Fibroblast of the conjunctiva (primary cell): ENCODE measurements at places on chromosomes 6 and 20.
A peak's percentile ranks its signal among the peaks of the same experiment; 100 is the strongest.

GRCh38 chr6:155253337-155253736, 10.5 kb upstream of the CLDN20 start:
- no peak for DNase-seq

- no peak for DNase-seq
Observed at GRCh38 chr6:52840763-52841585, at the start of gene GSTA5. GSTA5 (minus strand) TSS chr6:52840813.

DNA sequence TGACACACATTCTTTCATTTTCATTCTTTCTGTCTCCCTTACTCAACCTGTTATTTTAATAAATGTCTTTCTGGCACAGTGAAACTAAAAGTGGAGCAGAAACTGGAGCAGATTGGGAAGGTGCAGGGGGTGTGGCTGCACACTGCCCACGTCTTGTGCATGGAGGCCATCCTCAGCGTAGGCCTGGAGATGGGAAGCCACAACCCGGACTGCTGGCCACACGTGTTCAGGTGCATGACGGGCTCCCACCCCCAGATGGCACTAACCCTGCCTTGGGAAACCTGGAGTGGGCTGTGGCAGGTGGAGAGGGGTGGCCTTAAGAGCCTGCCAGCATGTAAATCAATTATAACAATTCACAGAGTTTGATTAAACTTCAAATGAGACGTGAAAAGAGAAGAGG, 71.4 kb upstream of the PBOV1 start:
- DNase-seq, result no peak

DNA sequence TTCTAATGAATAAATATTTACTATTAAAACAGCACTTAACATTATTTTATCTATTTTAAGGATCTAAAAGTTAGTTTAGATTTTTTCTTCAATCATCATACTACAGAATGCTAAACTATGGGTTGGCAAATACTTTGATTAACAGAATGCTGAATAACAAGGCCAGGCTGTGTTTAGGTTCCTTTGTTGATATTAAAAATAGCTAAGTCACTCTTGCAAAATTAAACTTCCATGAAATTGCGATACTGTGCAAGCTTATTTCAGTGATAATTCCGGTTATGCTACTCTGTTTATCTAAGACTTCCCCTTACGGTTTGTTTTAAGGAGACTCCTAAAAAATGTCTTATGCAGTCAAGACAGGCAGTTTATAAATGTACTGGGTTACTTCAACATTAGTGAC, 2.8 kb downstream of the RNF24 start:
- DNase-seq, result no peak

DNA sequence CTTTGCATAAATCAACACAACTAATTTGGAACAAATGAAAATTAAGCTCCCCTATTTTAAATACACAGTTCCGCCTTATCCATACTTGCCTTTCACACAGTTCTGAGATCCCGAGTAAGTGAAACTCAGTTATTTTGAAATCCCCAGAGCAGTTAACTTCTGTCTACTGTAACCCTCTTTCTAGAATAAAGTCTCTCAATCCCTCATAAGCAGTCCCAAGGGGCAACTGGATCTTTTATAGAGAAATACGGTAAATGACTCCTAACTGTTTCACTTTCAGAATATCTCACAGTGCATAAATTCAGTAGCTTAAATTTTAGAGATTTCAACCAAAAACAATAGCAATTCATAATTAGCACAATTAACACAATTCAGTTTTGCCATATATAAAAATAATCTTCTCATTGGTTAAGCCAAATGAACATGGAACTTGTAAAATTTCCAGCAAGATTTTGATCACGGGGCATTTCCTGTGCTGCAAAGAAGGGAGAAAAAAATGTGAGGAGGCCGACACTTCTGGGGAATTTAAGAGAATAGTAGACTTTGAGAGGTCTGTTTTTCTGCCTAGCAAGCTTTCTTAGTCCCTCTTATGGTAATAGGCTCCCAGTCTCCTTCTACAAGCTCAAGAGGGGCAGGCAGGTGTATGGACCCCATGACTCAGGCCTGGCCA, 78.3 kb downstream of the KIF6 start:
- DNase-seq, result no peak

- DNase-seq, result peak; percentile 9
Observed at GRCh38 chr6:143940011-143940597, 68.0 kb downstream of the PLAGL1 start.

DNA sequence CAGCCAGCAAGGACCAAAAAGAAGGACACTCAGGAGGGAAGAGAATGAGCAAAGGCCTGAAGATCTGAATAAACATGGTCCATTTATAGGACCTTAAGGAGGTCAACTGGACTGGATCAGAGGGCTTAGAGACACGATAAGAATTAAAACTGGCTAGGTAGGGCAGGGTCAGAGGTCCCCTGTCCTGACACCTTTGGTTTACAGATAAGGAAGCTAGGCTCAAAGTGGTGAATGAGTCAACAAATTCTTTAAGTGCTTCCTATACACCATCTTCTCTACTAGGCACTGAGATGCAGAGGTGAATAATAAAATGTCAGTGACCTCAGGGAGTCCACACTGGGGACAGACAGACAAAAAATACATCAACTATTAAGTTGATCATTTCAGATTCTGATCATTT, 70.3 kb downstream of the HIVEP2 start:
- DNase-seq, result no peak

GRCh38 chr6:42929821-42930360, 611 bp downstream of the CNPY3 start:
- DNase-seq, result peak; percentile 47

GRCh38 chr6:22631091-22631490, 61.7 kb downstream of the HDGFL1 start:
- DNase-seq, result no peak

DNA sequence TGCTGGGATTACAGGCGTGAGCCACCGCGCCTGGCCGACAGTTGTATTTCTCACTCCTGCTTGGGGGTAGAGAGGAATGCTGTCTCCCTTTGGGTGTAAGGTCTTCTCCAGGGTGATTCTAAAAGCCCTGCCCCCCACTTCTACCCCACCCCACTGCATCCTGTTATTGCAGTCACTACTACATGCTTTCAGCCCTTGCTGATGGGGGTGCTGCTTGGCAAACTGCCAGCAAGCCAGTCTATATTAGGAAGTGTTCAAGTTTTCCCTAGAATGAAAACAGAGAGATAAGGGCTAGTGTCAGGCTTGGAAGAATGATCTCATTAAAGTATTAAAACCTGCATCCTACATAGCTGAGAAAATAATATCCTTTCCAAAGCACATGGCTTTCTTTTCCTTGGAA, 31.3 kb downstream of the TTI1 start:
- no peak for DNase-seq

- DNase-seq, result no peak
Observed at GRCh38 chr6:138576313-138576712, 77.0 kb upstream of the NHSL1 start.

- DNase-seq, result no peak
Observed at GRCh38 chr6:41498968-41499599, 47.1 kb upstream of the FOXP4 start.

- no peak for DNase-seq
Observed at GRCh38 chr20:44143936-44144335, 43.1 kb downstream of the JPH2 start.

DNA sequence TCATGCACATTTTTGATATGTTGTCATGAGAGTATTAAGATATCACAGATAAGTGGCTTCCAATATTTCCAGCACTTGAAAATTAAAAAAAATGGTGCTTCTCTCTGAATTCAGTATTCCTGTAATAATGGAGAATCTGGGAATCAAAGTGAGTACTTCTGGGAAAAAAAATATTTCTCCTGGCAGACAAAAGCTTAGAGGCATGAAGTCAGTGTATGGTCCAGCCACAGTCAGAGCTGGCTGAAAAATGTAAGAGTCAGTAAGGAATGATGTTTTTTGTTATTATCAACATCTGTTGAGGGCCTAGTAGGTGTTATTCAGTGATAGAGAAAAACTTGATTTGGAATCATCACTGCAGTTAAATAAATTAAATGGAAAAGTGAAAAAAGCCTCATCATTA, 3.2 kb upstream of the RFPL4B start:
- no peak for DNase-seq

- peak; percentile 87 for DNase-seq
Observed at GRCh38 chr6:101722991-101723579, 329.6 kb downstream of the GRIK2 start.

DNA sequence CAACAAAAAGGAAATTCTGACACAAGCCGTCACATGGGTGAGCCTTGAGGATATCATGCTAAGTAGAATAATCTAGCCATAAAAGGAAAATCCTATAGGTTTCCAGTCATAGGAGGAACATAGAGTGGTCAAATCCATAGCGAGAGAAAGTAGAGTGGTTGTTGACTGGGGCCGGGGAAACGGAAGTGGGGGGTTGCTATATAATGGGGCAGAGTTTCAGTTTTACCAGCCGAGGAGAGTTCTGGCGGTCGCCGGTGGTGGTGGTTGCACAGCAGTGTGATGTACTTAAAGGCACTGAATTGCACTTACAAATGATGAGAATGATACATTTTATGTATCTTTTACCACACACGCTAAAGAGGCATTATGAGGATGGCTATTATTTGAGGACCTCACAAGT, 4.9 kb downstream of the GPR31 start:
- no peak for DNase-seq

DNA sequence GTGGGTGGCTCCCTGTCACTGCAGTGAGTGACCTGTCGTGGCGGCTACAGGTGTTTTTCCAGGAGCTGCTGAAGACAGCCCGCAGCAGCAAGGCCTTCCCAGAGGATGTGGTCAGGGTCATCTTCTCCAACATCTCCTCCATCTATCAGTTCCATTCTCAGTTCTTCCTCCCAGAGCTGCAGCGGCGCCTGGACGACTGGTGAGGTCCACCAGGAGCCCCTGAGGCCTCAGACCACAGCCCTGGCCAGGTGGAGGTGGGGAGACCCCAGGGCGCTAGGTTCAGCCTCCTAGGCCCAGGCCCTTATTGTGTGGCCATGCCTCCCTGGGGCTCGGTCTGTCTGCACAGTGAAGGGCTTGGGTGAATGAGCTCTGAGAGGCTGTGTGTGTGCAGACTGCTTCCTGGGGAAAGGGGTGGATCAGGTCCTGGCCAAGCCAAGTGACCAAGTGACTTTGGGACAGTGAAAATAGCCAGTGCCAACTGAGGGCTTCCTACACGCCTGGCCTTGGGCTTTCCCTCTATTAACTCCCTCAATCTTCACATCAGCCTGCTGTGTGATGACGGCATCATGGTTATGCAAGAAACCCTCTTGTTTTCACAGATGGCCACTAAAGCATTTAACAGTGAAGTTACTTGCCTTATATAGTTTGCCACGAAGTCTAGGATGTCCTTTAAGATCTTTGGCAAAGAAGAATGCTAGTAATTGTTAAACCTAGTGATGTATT, 6.4 kb downstream of the FGD2 start:
- DNase-seq, result peak; percentile 42

- DNase-seq, result peak; percentile 43
Observed at GRCh38 chr6:51098791-51099190, 280.1 kb downstream of the TFAP2B start.

DNA sequence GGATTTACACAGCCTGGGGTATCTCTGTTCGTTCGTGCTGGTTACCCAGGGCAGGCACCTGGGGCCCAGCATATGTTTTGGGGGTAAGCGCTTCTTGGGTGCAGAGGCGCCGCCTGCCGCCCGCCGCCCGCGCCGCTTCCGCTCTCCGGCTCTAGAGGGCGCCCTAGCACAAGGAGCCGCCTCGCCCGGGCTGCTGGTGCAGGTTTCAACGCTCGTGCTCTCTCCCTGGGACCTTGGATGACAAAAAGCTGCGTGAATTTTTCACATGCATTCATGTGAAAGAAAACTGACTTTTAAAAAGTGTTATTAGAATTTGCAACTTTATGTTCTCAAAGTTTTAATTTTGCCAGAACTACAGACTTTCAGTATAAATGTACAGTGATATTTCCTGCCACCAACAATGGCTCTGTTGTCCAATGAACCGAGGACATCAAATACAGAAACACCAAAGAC, 32.5 kb downstream of the PRR18 start:
- DNase-seq, result peak; percentile 6

DNA sequence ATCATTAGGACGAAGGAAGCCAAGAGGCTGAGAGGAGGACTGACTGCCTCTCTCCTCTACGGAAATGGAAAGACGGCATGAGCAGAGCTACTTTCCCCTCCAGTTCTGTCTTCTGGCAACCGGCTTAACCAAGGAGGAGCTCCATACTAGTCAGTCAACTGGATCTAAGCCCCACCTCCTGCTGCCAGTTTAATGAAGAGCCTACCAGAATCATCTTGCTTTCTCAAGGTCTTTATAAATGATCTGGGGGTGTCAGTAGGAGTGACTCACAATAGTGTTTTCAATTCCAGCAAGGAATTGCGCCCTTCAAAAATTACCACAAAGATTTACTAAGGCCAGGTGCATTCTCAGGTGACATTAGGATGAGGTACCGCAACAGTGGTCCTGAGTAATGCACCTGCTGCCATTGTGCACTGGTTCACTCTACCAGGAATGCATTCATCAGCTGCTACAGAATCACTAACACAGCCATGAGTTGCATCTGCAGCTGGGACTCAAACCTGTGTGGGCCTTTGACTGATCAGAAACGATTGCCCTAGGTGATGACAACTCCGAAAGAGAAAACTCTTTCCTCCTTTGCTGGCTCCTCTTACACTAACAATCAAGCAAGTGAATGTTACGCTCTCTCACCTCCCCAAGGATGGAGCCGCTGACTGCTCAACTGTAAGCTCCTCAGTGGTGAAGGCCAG, 2.8 kb downstream of the UQCC2 start:
- DNase-seq, result no peak

GRCh38 chr6:38570750-38571149, 69.0 kb downstream of the BTBD9 start:
- peak; percentile 5 for DNase-seq

DNA sequence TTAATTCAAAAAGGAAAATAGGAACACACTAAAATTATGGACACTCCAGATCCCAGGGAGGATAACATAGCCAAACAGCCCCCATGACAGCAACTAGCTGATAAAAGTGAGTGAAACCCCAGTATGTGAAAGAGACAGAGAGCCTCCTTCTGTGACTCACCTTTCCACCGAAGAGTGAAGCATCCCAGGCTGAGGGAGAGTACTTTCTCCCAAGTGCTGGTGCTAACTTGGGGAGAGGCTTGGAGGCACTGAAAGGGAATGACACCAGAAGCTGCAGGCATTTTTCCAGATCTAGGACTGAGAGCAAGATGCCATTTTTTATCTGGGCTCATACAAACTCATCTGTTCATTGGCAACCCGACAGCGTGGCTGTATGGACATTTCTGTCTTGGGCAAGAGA, 339.8 kb downstream of the HTR1B start:
- no peak for DNase-seq

DNA sequence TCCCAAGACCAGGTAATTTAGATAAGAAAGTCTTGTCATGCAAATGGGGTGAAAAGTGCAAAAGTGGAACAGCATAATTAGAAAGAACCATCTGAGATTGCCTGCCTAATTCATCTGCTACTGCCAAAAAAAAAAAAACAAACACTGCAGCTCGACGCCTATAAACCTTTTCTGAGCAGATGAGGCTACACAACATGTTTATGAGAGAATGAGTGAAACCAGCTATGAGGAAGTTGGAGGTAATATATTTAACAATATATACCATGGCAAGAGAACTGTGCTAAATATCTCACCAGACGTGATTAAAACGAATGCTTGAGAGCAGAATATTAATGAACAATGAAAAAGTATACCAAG, 50.0 kb downstream of the LAMA4 start:
- no peak for DNase-seq
